ENCODE measurements at places on chromosomes 16 and 17. TPM values are rescaled to one million over a fixed set of nuclear protein-coding genes. Genes with fewer than 3 reads are reported as not detected.

- no peak for DNase-seq
- peaks cover 22% of the 10 kb centered on the region for H3K4me1 ChIP-seq
- peaks cover 2% of the 10 kb centered on the region for H3K36me3 ChIP-seq
- H3K4me3 ChIP-seq = no peak overlapping the region
- H3K27me3 ChIP-seq = no peaks in the 10 kb centered on the region
Observed at GRCh38 chr17:71033336-71033735, 864.0 kb downstream of the KCNJ2 start.

DNA sequence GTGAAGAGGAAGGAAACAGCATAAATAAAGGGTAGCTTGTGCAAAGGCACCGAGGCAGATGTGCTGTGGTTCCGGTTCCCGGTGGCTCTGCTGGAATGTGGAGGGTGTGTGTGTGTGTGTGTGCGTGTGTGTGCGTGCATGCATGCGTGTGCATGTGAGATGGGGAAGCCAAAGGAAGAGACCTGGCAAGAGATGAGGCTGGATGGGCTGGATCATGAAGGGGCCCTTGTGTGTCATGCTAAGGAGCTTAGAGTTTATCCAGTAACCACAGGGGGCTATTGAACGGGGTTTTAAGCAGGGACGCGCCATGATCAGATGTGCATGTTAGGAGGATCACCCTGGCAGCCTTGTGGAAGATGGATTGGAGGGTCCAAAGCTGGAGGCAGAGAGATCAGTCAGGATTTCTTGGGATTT is 8.3 kb downstream of the WSCD1 start:
- no peaks in the 10 kb centered on the region for H3K36me3 ChIP-seq
- peaks cover 65% of the 10 kb centered on the region for H3K4me1 ChIP-seq
- H3K27ac ChIP-seq = peak overlapping the region; percentile 93
- no peak for DNase-seq

DNA sequence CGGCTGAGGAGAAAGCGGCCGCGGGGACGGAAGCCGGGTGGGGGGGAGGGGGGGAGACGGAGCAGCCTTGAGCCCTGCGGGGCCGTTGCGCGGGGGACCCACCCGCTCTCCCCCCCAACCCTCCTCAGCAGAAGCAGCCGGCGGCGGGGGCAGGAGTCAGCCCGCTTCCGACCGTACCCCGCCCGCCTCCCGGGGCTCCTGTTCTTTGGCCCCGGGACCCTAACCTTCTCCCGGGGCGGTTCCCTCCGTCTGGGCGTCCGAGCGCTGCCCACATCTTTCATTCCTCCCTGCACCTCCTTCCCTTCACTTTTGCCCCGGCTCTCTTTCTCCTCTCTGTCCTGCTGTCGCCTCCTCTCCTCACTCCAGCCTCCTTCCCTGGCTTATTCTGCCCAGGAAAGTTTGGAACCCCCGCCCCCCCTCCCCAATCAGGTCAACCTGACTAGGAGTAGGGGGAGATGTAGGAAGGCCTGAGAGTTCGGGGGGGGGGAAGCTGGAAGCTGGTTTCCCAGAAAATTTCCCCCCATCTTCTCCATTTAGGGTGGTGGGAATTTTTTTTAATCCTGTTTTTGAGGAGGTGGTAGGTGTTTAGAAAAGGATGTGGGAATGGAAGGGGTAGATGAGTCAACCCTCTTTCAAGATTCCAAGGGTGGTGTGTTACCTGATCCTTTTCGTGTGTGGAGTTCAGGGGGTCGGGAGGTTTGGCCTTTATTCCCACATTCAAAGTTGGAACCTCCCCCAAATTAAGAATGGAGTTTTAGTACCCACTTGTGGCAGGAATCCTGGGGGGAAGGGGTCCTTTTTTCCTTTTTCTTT is 427 bp upstream of the NLK start:
- H3K4me3 ChIP-seq = peak overlapping the region; percentile 91
- peaks cover 51% of the 10 kb centered on the region for H3K4me1 ChIP-seq
- H3K27me3 ChIP-seq = peaks cover 10% of the 10 kb centered on the region
- no peak for DNase-seq
- peak overlapping the region; percentile 79 for H3K27ac ChIP-seq

- H3K36me3 ChIP-seq = no peaks in the 10 kb centered on the region
- DNase-seq = no peak
- no peak overlapping the region for H3K27ac ChIP-seq
- peaks cover 17% of the 10 kb centered on the region for H3K27me3 ChIP-seq
Observed at GRCh38 chr17:27408891-27409290, 47.4 kb upstream of the KSR1 start.

GRCh38 chr17:12316021-12316420 is 295.3 kb downstream of the MAP2K4 start:
- no peak for DNase-seq
- H3K27ac ChIP-seq = no peak overlapping the region
- no peak overlapping the region for H3K4me3 ChIP-seq
- no peaks in the 10 kb centered on the region for H3K27me3 ChIP-seq
- H3K36me3 ChIP-seq = peaks cover 10% of the 10 kb centered on the region

GRCh38 chr17:67546578-67547527 is 169.8 kb downstream of the PITPNC1 start:
- no peaks in the 10 kb centered on the region for H3K27me3 ChIP-seq
- no peaks in the 10 kb centered on the region for H3K4me1 ChIP-seq
- no peak for DNase-seq
- no peak overlapping the region for H3K27ac ChIP-seq
- no peak overlapping the region for H3K4me3 ChIP-seq

GRCh38 chr16:89401205-89401604 is 89.2 kb downstream of the ANKRD11 start:
- H3K4me1 ChIP-seq = peaks cover 50% of the 10 kb centered on the region
- no peak for DNase-seq
- no peak overlapping the region for H3K4me3 ChIP-seq
- H3K27me3 ChIP-seq = no peaks in the 10 kb centered on the region
- peak overlapping the region; percentile 78 for H3K27ac ChIP-seq
- no peaks in the 10 kb centered on the region for H3K36me3 ChIP-seq

DNA sequence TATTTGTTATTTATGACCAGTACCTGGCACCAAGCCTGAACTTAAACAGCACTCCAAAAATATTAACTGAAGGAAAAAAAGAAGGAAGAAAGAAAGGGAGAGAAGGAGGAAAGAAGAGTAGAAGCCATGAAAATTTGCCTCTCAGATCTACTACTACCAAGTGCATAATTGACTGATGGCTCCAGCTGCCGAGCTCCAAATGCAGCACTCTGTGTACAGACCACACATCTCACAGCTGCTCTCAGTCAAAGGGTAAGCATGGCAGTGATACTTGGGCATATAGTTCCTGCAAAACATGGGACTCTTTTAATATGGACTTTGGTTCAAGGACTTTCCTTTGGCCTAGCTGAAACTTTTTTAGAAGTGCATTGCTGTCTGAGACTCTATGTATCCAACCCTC is 44.0 kb upstream of the NOG start:
- peaks cover 2% of the 10 kb centered on the region for H3K27me3 ChIP-seq
- DNase-seq = no peak
- no peaks in the 10 kb centered on the region for H3K36me3 ChIP-seq
- H3K27ac ChIP-seq = no peak overlapping the region
- no peaks in the 10 kb centered on the region for H3K4me1 ChIP-seq

DNA sequence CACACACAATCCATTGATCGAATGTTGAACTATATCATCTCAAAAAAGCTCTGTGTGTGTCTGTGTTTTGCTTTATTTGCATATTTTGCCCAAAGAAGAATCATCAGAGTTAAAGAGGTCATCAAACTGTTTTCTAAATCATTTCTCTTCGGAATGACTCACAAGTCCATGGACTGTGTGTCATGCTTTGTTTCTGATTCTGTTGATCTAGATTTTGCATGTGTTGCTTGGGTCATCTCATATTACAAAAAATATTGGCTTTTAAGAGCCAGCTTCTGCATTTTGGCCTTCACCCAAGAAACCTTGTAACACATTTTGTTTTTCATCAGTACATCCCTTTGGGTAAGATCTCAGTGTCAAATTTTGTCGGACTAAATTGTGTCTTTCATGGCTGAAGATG is 471.2 kb upstream of the HSBP1 start:
- no peak overlapping the region for H3K27ac ChIP-seq
- H3K36me3 ChIP-seq = no peaks in the 10 kb centered on the region
- no peaks in the 10 kb centered on the region for H3K27me3 ChIP-seq
- peaks cover 8% of the 10 kb centered on the region for H3K4me1 ChIP-seq

- peaks cover 17% of the 10 kb centered on the region for H3K4me1 ChIP-seq
- DNase-seq = no peak
- H3K4me3 ChIP-seq = peak overlapping the region; percentile 7
- H3K27ac ChIP-seq = no peak overlapping the region
- no peaks in the 10 kb centered on the region for H3K27me3 ChIP-seq
Observed at GRCh38 chr17:58760248-58760647, 4.6 kb downstream of the PPM1E start.

GRCh38 chr17:17736205-17737183 is 55.2 kb downstream of the RAI1 start:
- H3K4me3 ChIP-seq = peak overlapping the region; percentile 4
- H3K27me3 ChIP-seq = no peaks in the 10 kb centered on the region
- H3K36me3 ChIP-seq = no peaks in the 10 kb centered on the region
- peak overlapping the region; percentile 90 for H3K27ac ChIP-seq
- no peak for DNase-seq

DNA sequence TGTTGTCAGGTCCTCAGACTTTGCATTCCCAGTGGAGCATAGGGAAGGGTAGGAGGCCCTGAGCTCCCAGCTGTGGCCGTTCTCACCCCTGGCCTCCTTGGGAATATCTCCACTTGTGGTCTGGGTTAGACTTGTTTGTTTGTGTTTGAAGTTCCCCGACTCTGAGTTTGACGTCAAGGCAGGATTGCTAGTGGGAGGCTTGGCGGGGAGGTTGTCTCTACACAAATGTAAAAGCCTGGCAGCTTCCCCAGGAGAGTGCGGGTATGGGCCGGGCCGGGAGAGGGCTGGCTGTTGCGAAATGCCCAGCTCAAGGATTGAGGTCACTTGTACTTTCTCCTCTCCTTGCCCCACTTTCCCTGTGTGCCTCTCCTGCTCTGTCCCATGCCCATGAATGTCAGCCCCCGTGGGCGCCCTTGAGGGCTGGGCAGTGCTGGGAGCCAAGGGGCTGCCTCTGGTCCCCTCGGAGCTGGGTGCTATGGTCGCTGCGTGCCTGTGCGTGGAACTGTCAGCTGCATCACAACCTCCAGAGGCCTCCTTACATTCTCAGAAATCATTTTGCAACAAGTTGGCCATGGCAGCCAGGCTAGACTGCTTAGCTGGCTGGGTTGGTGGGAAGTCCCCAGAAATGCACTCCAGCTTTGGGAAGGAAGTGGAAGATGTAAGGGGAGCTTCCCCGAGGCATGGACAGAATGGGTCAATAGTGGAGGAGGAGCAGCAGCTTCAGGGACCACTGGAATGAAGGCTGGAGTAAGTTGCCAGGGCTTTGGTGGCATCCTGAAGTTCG is 84.3 kb downstream of the KSR1 start:
- DNase-seq = no peak
- H3K4me1 ChIP-seq = peaks cover 33% of the 10 kb centered on the region
- no peak overlapping the region for H3K4me3 ChIP-seq
- no peaks in the 10 kb centered on the region for H3K27me3 ChIP-seq
- no peak overlapping the region for H3K27ac ChIP-seq

- H3K4me1 ChIP-seq = peaks cover 10% of the 10 kb centered on the region
- H3K36me3 ChIP-seq = no peaks in the 10 kb centered on the region
- peak overlapping the region; percentile 93 for H3K27ac ChIP-seq
- H3K27me3 ChIP-seq = peaks cover 2% of the 10 kb centered on the region
- no peak for DNase-seq
- no peak overlapping the region for H3K4me3 ChIP-seq
Observed at GRCh38 chr17:50283246-50283645, 9.0 kb downstream of the TMEM92 start.

DNA sequence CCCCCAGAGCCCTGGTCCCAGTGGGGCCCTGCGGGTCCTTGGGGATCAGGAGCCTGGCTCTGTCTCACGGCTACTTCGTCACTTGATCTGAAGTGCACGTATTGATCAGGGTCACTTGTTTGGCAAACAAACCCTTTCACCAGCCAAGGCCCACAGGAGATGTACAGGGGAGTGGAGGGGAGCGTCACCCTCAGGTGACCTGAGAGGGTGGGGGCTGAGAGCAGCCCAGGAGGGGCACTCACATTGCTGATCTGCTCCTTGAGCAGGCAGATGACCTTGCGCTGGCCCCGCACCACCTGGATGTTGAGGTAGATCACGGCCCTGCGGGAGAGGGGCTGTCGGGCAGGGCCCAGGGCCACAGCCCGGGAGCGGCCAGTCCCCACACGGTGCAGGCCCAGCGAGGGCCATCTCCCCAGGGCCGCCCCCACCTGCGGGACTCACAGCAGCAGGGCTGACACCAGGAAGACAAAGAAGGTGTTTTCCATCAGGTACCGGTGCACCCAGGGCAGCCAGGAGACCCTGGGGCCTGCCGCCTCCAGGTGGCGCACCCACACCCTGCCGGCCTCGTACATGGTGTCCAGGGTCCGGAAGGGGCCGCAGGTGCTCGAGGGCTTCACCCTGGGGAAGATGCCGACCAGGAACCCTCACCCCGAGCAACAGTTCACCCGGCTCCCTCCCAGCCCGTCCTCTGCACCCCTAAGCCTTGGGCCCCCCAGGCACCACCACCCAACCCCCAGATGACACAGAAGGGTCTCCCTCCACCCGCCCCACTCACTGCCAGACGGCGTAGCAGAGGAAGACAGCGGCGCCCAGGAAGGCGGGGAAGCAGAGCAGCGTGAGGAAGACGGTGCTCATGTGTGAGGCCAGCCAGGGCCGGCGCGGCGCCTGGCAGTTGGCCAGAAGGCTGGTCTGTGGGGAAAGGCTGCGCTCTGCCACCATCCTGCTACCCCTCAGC is 11.3 kb downstream of the TMC6 start:
- DNase-seq = no peak
- peaks cover 13% of the 10 kb centered on the region for H3K4me1 ChIP-seq
- peak overlapping the region; percentile 41 for H3K4me3 ChIP-seq
- peaks cover 2% of the 10 kb centered on the region for H3K36me3 ChIP-seq
- H3K27ac ChIP-seq = no peak overlapping the region
- peaks cover 5% of the 10 kb centered on the region for H3K27me3 ChIP-seq

GRCh38 chr17:81063106-81064093 is 28.4 kb downstream of the BAIAP2 start:
- no peaks in the 10 kb centered on the region for H3K36me3 ChIP-seq
- H3K27me3 ChIP-seq = no peaks in the 10 kb centered on the region
- no peak for DNase-seq
- H3K27ac ChIP-seq = peak overlapping the region; percentile 47

GRCh38 chr17:50916708-50917417 is 50.7 kb upstream of the TOB1 start:
- peaks cover 43% of the 10 kb centered on the region for H3K4me1 ChIP-seq
- no peaks in the 10 kb centered on the region for H3K36me3 ChIP-seq

- no peak overlapping the region for H3K27ac ChIP-seq
- H3K36me3 ChIP-seq = no peaks in the 10 kb centered on the region
- H3K27me3 ChIP-seq = no peaks in the 10 kb centered on the region
- DNase-seq = no peak
Observed at GRCh38 chr17:37796076-37796475, 51.2 kb upstream of the HNF1B start.

GRCh38 chr17:57366558-57367351 is 110.4 kb downstream of the MSI2 start:
- no peak for DNase-seq
- peaks cover 3% of the 10 kb centered on the region for H3K36me3 ChIP-seq
- no peaks in the 10 kb centered on the region for H3K27me3 ChIP-seq
- H3K27ac ChIP-seq = peak overlapping the region; percentile 10
- no peak overlapping the region for H3K4me3 ChIP-seq

The EVI2B gene
- total RNA-seq = not detected

The PYDC1 gene
- total RNA-seq = not detected

The HOXB1 gene
- 2.7 TPM for total RNA-seq

The CMC2 gene
- 75.0 TPM for total RNA-seq

The SKAP1 gene
- 0.49 TPM for total RNA-seq

The KRT33A gene
- total RNA-seq = not detected

The VASN gene
- total RNA-seq = 1.2 TPM

The ARMC7 gene
- 15.6 TPM for total RNA-seq

The CCDC144A gene
- 1.6 TPM for total RNA-seq

The KRTAP4-6 gene
- not detected for total RNA-seq

The TBKBP1 gene
- total RNA-seq = 18.3 TPM

The KCNJ2 gene
- total RNA-seq = 0.47 TPM

The MBTD1 gene
- 32.9 TPM for total RNA-seq

Data from neural crest cell (in vitro differentiated cells).